ENCODE measurements at places on chromosomes 7 and 10.

- DNase-seq: no peak
Measured at GRCh38 chr7:30879139-30880124, 32.2 kb upstream of the AQP1 start.

- peak; percentile 47 for DNase-seq
Measured at GRCh38 chr10:113854761-113855588, 514 bp downstream of the NHLRC2 start.

- DNase-seq: no peak
Measured at GRCh38 chr7:148726385-148726784, 27.7 kb downstream of the CUL1 start.

- DNase-seq: no peak
Measured at GRCh38 chr7:140656548-140657515, 15.9 kb upstream of the ADCK2 start.

Measured in CD4-positive, alpha-beta memory T cell (primary cell).